A549 (cell line): ENCODE measurements at places on chromosomes 4 and X. TPM values are rescaled to one million over a fixed set of nuclear protein-coding genes. Genes with fewer than 3 reads are reported as not detected.

Gene SHROOM4
- polyA plus RNA-seq: not detected in 3 replicates

Gene CENPVL1
- not detected in 3 replicates for polyA plus RNA-seq

Gene TBC1D25
- 8.8 to 13.0 TPM (median 11.6 TPM) in 3 replicates for polyA plus RNA-seq

Gene IL3RA
- polyA plus RNA-seq: 0.05 to 0.12 TPM in 2 of 3 replicates, not detected in the other

Gene SSX4B
- polyA plus RNA-seq: not detected in 3 replicates

Gene LARP1B
- polyA plus RNA-seq: 8.6 to 9.2 TPM (median 9.2 TPM) in 3 replicates
